ENCODE measurements at places on chromosomes 4 and X.

- DNase-seq = peak; percentile 91
These were observed 62.4 kb downstream of the JADE1 start for GRCh38 chr4:128871948-128872347.

GRCh38 chr4:53767482-53767881 is 176.2 kb upstream of the LNX1 start:
- peak; percentile 88 for DNase-seq

DNA sequence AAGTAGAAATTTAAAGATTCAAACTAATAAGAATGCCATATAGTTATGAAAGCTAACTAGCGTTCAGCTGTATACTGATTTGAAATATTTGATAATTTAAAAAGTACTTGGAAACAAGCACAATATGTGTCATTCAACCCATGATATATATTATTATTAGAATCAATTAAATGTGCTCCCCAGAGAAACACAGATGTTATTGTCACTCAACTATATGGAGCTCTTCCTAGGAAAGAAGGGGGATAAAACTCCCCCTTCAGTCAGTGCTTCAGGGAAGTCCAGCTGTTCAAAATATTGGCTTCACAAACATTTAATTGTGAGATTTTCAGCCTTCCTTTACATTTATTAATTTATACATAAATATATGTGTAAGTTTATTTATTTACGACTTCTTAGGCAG is 135.9 kb downstream of the SLC4A4 start:
- DNase-seq = no peak

GRCh38 chr4:55089916-55090315 is 35.5 kb downstream of the KDR start:
- DNase-seq = no peak

GRCh38 chr4:8039290-8039689 is 99.6 kb upstream of the AFAP1 start:
- DNase-seq = no peak

- DNase-seq = no peak
These were observed 15.3 kb upstream of the BEND4 start for GRCh38 chr4:42167709-42168108.

DNA sequence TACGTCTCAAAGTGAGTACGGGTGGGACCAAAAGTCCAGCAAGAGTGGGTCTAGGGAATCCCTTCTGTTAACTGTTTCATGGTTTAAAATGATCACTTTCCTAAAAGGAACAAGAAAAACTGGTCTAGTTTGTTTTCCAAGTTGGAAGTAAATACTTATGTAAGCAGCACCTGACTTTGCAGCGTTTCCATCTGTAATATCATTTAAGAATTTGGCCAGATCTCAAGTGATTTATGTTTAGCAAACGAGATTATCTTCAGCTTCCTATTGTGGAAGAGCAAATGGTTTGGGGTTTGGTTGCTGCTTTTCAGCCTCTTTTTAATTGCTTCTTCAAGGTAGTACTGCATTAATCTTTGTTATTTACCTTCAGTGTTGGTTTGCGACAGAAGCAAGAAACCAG is 50.4 kb downstream of the FHIP1A start:
- DNase-seq = no peak

GRCh38 chr4:183941964-183942363 is 36.9 kb downstream of the STOX2 start:
- no peak for DNase-seq

DNA sequence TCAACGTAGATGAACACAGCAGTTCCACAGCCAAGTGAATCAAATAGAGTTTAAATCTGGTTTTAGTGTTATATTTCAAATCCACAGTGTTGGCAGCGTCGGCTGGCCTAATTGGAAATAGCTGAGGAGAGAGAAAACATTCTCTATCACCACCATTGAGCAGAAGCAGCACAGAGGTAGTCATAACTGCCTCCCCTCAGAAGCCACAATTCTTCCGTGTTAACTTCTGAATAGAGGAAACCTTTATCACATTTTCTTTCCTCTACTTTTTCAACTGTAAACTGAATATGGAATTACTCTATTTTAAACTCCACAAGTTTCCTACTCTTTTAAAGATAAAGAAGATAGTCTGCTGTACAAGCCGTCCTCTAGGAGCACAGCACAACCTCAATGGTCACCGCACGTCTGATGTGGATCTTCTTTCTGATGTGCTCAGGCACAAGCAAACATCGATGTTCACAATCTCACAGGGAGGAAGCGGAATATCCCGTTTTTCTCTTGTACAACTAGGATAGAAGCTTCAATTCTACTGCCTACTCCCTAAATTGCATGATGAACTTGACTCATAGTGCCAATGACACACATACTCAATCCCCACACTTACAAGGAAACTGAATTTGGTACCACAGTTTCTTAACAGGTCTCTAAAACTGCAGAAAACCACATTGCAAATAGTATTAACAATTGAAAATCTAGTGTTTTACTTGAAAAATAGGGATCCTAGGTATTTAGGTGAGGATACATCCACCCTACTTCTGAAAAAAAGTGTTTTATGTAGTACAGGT is 217.8 kb upstream of the ETNPPL start:
- no peak for DNase-seq

DNA sequence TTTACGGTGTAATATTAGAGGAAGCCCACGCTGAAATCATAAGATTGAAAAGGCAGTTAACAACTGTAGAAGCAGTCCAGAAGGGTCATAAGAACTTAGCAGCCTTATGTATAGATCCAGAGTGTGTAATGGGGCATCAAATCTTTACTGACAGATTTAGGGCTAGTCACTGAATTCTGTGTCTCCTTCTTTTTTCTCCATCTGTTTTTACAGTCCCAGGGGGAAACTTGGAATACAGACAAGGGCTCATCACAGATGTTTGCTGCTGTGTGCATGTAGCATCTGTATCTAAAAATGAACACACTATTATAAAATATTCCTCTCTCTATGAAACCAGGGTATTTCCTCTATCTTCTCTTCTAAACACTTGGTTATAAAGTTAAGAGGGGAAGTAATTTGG is 43.9 kb downstream of the CYSLTR1 start:
- no peak for DNase-seq

DNA sequence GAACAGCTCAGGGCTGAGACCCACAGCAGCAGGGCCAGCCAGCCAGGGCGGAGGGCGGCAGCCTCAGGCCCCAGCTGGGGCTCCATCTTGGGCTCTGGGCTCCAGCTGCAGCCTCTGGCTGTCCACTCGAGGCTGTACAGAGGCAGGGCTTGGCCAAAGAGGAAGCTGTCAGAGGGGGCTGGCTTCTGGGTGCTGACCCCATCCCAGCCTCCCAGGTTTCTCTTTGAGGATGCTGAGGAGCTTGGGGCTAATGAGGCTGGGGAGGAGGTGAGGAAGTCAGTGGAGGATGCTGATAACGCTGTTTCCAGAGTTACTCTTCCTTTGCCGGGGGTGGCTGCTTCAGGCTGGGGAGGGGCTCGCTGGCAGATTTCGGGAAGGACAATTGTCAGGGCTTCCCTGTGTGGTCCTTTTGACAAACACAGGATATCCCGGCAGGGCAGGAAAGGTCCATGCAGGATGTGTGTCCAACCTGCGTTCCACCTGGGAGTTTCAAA is at the start of gene DIPK2B:
TSS of gene DIPK2B (minus strand) at position 136 of the 494 bp plus-strand sequence. CDS start at position 86, 50 bp downstream.
- DNase-seq = no peak

GRCh38 chr4:125547836-125548235 is 233.1 kb downstream of the FAT4 start:
- DNase-seq = peak; percentile 25

- no peak for DNase-seq
These were observed 164.8 kb downstream of the PTTG2 start for GRCh38 chr4:38124961-38125360.

GRCh38 chrX:24081661-24082154 is 27.0 kb downstream of the EIF2S3 start:
- DNase-seq = peak; percentile 72

GRCh38 chr4:56806666-56807065 is 14.8 kb downstream of the SPINK2 start:
- no peak for DNase-seq

- no peak for DNase-seq
These were observed 473.8 kb downstream of the SPRY1 start for GRCh38 chr4:123870216-123870876.

GRCh38 chr4:140240237-140240636 is 86.3 kb upstream of the MAML3 start:
- DNase-seq = no peak

DNA sequence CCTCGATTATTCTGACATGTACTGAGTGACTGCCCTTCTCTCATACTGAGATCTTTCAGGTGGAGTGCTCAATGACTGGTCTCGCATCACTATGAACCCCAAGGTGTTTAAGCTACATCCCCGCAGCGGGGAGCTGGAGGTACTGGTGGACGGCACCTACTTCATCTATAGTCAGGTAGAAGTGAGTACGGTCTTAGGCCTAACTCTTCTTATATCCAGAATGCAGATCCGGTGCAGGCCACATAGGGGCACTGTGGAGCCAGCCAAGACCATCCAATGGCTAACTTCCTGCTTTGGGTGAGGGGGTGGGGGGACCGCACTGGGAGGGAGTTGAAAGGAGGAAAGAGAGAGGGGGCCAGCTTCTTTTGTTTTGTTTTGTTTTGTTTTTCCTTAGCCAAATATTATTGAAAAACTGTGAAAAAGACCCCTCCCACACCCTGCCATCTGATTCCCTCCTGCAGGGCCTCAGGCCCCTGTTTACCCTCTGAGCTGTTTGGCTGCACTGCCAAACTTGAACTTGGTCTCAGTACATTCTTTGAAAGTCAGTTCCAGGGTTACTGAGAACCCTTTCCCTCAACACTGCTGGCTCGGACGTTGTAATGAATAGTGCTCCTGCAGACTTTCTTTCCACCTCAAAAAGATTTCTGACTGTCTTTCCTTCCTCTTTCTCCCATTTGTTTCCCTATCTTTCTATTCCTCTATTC is 16.2 kb downstream of the AWAT2 start:
- peak; percentile 58 for DNase-seq

- no peak for DNase-seq
These were observed 151.2 kb upstream of the GATB start for GRCh38 chr4:151911970-151912369.

- DNase-seq = no peak
These were observed 71.7 kb downstream of the ABLIM2 start for GRCh38 chr4:8086783-8087445.

GRCh38 chr4:54933579-54933978 is 191.8 kb downstream of the KDR start:
- no peak for DNase-seq

DNA sequence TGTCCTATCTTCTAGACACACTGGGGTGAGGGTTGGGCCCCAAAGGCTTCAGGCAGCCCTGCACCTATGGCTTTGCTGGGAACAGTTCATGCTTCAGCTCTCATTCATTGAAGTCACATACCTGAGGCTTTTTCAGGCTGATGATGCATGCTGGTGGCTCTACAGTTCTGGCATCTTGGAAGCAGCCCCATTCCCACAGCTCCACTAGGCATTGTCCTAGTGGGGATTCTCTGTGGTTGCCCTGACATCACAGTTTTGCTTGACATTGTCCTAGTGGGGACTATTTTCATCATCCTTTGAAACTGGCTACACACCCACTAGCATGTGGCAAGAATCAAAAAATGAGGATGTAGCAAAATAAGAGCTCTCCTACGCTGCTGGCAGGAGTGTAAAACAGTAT is 37.7 kb upstream of the C4orf17 start:
- peak; percentile 42 for DNase-seq

DNA sequence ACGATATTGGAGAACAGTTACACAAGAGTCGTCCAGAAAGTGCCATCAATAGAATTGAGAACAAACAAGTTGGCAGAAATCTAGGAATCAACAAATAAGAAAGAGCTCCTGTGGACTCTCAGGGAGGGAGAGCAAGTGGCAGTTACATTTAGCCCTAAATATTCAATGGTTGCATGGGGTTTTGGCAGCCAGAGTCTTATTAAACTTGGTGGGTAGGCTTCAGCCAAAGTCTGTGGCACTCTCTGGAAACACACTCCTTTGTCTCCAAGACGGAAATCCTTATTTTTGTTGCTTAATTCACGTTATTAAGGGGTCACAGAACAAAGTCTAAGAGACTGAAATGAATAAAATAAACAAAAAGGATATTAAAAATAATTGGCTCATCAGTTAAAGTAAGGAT is 742.2 kb upstream of the ATOH1 start:
- no peak for DNase-seq

GRCh38 chrX:103439161-103439560 is 62.8 kb downstream of the BEX3 start:
- no peak for DNase-seq

DNA sequence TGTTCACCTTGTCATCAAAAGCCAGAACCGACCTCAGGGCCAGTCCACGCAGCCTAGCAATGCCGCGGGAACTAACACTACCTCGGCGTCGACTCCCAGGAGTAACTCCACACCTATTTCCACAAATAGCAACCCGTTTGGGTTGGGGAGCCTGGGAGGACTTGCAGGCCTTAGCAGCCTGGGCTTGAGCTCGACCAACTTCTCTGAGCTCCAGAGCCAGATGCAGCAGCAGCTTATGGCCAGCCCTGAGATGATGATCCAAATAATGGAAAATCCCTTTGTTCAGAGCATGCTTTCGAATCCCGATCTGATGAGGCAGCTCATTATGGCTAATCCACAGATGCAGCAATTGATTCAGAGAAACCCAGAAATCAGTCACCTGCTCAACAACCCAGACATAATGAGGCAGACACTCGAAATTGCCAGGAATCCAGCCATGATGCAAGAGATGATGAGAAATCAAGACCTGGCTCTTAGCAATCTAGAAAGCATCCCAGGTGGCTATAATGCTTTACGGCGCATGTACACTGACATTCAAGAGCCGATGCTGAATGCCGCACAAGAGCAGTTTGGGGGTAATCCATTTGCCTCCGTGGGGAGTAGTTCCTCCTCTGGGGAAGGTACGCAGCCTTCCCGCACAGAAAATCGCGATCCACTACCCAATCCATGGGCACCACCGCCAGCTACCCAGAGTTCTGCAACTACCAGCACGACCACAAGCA is 898 bp downstream of the UBQLN2 start:
- DNase-seq = peak; percentile 21

- peak; percentile 49 for DNase-seq
These were observed 132.2 kb upstream of the C1QTNF7 start for GRCh38 chr4:15295421-15296162.

GRCh38 chr4:141971869-141972268 is 335.5 kb downstream of the IL15 start:
- no peak for DNase-seq

DNA sequence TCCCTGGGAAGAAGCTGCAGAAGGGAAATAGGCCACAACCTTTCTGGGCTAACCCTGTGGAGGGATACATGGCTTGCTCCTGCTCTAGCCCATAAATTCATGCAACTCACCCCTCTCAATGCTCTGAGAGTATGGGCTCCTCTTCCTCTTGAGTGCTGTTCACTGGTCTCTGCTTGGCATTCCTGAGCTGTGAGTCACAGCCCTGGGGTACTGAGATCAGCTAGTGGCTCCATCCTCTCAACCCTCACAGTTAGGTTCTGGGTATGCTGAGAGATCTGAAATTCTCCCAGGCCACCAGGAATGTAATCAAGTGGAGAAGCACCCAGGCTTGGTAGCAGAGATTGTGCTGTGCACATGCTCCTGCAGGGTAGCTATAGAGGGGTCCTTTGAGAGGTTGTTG is 60.6 kb upstream of the SPANXN2 start:
- DNase-seq = peak; percentile 19

DNA sequence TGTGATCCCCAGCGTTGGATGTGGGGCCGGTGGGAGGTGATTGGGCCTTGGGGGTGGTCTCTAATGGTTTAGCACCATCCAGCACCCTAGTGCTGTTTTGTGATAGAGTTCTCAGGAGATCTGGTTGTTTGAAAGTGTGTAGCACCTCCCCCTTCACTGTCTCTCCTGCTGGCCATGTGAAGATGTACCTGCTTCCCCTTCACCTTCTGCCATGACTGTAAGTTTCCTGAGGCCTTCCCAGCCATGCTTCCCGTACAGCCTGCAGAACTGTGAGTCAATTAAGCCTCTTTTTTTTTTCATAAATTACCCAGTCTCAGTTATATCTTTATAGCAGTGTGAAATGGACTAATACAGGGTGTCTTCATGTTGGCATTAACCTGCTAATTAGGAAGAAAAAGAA is 19.3 kb upstream of the TBC1D14 start:
- DNase-seq = no peak

All from cardiac fibroblast (primary cell).